ENCODE measurements at places on chromosomes 2 and 18. TPM values are rescaled to one million over a fixed set of nuclear protein-coding genes. Genes with fewer than 3 reads are reported as not detected.

The REEP1 gene
- 167 TPM for total RNA-seq

The ALLC gene
- total RNA-seq = not detected

The UGT1A8 gene
- total RNA-seq = not detected

The CDH19 gene
- not detected for total RNA-seq

The SPATS2L gene
- 45.5 TPM for total RNA-seq

The ANO7 gene
- total RNA-seq = 2.6 TPM

The ANKRD30B gene
- total RNA-seq = not detected

The GPAT2 gene
- total RNA-seq = 0.47 TPM
